ENCODE measurements at places on chromosomes 2 and 18.

DNA sequence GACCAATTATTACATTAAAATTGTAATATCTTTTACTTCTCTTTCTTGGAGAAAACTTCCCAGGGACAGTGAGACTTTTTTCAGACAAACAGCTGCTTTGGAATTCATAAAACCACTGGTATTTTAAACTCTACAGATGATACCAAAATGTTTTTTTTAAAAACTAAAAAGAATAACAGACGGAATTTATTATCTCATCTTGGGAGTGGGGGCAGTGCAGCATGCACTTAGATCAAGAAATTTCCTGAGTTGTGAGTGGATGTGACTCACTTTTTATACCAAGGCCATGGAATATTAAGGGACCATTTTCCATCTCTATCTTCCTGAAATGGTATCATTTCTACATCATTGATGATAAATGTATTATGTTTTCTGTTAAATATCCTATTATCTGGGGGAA lies 422.8 kb upstream of the HNRNPA3 start:
- no peak for DNase-seq

DNA sequence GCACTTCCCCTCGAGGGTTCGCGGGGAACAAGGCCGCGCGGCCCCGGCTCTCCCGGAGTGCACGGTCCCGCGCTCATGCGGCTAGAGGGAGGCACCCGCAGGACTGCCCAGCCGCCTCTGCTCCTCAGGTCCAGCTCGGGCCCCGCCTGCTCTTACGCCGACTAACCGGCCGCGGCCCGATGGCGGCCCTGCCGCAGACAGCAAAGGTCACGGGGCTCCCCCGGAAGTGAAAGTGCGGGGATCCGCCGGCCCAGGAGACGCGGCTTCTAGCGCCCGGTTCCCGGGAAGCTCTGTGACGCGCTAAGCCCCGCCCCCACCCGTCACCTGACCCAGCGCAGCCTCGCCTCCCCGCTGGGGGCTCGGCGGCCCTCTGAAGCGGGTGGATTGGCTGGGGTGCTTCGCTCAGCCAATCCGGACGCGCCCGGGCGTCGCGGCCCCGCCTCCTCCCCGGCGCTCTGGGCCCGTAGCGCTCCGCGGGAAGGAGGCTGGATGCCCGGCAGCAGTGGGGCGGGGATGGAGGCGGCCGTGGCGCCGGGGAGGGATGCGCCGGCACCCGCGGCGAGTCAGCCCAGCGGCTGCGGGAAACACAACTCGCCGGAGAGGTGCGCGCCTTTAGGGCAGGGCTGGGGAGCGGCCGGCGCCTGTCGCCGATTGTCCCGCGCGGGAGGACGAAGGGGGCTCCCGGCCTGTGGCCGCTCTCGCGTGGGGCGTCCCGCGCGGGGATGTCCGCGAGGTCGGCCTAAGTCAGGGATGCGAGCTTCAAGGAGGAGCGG lies at the start of gene SCLY:
SCLY (plus strand) TSS at position 460 of the 773 bp plus-strand sequence; CDS start at position 514, 54 bp downstream.
- peak; percentile 95 for DNase-seq

- DNase-seq = no peak
These were observed 38.1 kb downstream of the RPL37A start for GRCh38 chr2:216536734-216537210.

DNA sequence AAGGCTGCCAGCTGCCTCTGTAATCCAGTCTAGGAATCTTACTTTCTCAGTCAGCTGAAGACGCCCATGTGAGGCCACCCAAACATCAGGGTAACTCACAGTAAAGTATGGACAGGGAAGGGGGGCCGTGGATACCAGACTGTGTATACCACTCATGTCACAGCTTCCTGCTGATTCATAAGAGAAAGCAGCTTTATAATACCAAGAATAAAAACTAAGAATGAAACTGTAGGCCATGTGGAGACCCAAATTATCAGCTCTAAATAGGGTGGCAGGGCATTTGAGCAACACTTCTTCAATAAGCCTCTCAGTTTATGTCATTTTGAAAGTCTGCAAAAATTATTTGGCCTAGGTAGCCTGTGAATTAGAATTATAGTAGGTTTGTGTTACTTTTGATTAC lies 115.0 kb upstream of the CDCA7 start:
- no peak for DNase-seq
